ENCODE measurements at places on chromosomes 1 and 21.

GRCh38 chr1:21326861-21327344 is 36.6 kb upstream of the ECE1 start:
- no peak for DNase-seq

DNA sequence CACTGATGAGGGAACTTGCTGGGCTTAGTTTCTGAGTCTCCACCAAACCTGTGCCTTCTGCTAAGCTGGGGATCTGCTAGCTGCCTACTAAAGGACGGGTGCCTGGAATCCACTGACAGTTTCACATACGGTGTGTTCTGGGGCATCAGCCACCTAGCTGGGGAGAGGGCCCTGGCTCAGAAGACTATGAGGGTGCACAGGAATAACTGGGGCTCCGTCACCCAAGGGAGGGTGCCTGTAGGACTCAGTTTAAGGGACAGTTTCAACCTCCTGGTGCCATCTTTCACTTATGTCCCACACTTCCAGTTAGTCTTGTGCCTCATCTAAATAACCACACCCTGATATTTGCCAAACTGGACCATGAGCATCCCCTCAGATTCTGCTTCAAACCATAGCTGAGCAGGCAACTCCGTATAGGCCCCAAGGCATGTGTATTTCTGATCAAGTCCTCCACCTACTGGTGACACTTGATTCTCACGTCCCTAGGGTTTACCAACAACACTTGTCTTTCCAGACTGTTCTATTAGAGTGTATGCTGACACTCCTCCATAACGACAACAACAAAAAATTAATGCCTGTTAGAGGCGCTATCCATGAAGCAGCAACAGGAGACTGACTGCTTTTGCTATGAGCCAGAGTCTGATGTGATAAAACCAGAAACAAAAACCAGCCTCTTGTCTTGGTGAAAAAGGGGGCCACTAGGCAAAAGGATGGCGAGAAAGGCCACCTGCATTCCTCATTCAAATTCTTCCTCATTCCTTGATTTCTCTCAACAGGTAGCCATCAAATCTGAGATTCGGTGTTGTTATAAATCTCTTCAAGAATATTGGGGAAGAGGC is 55.0 kb upstream of the PAXBP1 start:
- no peak for DNase-seq

DNA sequence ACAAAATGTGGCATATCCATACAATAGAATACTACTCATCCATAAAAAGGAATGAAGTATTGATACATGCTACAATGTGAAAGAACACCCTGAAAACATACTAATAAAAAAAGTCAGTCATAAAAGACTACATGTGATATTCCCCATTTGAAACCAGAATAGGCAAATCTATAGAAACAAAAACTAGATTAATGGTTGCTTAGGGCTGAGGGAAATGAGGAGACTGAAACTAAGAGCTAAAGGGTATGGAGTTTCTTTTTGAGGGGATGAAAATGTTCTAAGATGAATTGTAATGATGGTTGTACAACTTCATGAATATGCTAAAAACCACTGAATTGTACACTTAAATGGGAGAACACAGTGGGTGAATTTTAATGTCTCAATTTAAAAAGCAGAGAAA is 50.9 kb downstream of the ACBD6 start:
- DNase-seq: no peak

DNA sequence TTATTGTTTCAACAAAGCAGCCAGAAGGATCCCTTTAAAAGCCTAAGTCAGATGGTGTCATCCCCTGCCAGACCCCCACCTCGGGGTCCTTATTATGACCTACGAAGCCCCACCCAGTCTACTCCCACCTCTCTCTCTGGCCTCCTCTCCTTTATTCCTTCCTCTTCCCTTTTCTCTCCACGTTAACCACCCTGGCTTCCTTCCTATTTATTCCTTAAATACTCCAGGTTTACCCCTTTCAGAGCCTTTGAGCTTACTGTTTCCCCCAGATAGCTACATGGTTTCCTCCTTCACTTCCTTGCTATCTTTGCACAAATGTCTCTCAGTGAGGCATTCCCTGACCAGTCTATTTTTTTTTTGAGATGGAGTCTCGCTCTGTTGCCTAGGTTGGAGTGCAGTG is 12.0 kb upstream of the SLC9A1 start:
- no peak for DNase-seq

- peak; percentile 45 for DNase-seq
These were observed 6.4 kb downstream of the MAP3K6 start for GRCh38 chr1:27360159-27361043.

DNA sequence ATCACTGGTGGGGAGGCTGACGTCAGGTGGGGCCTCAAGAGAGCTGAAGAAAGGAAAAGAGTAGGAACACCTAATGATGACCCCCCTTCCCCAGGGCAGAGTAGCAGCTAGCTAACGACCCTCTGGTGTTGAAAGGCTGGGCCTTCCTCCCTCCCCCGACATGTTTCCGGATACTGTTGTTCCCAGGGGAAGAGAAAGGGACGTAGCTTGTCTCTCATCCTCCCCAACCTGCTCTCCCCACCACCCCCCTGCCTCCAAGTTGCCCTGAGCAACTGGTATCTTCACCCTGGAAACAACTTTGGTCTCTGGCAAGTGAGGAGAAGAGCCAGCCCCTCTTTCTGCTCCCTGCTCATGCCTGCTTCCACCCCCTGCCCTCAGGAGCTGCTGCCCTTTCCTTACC is 2.4 kb downstream of the SEMA6C start:
- DNase-seq: no peak

GRCh38 chr1:14658642-14659041 is 60.2 kb downstream of the KAZN start:
- no peak for DNase-seq
